ENCODE measurements at places on chromosomes 5 and 9.

DNA sequence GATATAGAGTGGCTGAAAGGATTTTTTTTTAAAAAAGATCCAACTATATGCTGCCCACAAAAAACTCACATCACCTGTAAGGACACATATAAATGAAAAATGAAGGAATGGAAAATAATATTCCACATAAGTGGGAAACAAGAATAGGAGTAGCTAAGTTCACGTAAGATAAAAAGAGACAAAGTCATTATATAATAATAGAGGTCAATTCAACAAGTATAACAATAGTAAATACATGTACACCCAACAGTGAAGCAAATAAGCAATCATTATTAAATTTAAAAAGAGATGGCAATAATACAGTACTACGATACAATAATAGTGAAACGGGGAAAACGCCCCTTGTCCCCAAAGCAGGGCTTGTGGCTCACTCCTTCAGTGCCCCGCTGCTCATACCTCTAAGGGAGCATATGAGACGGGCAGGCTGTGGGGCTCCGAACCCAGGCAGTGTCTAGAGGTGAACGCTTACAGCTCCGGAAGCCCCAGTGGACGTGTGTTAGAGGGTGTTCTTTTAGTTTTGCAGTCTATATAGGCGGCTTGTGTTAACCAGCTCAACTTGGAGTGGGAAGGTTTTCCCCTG lies 12.5 kb upstream of the BTNL9 start:
- DNase-seq: no peak

- DNase-seq: no peak
Measured at GRCh38 chr5:150122158-150122510, 33.5 kb downstream of the PDGFRB start.

DNA sequence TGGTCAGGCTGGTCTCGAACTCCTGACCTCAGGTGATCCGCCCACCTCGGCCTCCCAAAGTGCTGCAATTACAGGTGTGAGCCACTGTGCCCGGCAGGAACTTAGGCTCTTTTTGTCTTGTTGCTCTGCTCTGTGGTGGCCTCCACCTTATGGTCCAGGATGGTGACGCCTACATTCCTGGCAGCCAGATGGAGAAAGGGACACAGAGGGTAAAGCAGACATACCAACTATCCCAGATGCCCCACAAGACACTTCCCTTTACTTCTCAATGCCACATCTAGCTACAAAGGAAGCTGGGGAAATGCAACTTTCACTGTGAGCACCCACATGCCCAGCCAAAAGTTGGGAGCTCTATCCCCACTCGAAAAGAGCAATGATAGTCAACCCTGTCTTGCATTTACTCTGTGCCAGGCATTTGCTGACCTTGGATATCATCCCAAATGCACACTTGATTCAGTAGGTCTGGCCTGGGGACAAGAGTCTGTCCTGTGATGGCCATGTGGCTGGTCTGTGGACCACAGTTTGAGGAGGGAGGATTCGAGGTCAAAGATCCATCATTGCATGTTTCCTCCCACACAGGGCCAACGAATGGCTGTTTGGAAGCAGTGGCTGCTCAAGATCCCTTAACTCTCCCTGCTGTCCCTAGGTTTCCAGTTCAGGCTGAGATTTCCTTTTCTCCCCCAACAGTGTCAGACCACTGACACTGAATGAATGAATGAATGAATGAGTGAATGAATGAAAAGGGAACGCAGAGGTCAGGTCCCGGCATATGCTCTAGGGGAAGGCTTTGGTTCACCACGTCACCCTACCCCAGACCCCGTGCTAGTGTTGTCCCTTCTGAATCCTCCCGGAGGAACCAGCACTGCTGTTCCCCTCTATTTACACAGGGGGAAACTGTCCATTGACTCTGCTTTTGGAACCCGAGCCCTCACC lies 1.4 kb upstream of the ERGIC1 start:
- DNase-seq: no peak

DNA sequence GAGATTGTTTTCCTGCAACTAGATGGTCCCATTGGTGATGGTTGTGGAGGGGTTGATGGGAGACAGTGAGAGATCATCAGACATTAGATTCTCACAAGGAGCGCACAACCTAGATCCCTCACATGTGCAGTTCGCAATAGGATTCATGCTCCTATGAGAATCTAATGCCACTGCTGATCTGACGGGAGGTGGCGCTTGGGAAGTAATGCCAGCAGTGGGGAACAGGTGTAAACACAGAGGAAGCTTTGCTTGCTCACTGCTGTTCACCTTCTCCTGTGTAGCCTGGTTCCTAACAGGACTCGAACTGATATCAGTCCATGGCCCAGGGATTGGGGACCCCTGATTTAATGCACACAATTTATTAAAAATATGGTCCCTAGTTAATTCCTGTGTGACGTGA lies 18.8 kb downstream of the SNCAIP start:
- no peak for DNase-seq

GRCh38 chr5:124948754-124949275 lies 202.4 kb upstream of the ZNF608 start:
- DNase-seq: no peak

GRCh38 chr5:74966141-74967026 lies 86.0 kb downstream of the GCNT4 start:
- DNase-seq: no peak

- no peak for DNase-seq
Measured at GRCh38 chr9:32875242-32875641, 91.9 kb downstream of the TMEM215 start.

DNA sequence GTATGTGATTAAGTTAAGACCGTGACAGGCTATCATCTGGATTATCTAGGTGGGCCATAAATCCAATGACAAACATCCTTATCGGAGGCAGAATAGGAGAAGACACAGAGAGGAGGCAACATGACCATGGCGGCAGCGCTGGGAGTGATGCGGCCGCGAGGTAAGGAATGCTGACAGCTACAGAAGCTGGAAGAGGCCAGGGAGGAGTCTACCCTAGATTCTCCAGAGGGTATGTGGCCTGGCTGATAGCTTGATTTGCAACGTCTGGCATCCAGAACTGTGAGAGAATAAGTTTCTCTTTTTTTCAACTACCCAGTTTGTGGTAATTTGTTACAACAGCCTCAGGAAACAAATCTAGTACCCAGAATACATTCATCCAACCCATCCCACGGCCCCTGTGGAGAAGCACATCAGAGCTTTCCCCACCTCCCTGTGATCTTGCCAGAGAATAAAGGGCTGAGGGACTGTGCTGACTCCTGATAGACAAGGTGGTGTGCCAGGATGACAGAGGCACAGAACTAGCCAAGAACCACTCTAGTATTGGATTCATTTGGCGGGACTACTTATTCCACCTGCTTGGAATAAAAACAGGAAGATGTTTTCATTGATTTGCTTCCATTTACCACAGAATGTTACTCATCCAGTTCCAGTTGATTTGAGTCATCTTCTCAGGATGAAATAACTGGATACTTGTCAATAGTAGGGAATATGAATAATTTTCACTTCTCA lies 187.4 kb downstream of the MAN2A1 start:
- DNase-seq: no peak

GRCh38 chr5:108753331-108753730 lies 5.6 kb downstream of the FER start:
- DNase-seq: no peak

DNA sequence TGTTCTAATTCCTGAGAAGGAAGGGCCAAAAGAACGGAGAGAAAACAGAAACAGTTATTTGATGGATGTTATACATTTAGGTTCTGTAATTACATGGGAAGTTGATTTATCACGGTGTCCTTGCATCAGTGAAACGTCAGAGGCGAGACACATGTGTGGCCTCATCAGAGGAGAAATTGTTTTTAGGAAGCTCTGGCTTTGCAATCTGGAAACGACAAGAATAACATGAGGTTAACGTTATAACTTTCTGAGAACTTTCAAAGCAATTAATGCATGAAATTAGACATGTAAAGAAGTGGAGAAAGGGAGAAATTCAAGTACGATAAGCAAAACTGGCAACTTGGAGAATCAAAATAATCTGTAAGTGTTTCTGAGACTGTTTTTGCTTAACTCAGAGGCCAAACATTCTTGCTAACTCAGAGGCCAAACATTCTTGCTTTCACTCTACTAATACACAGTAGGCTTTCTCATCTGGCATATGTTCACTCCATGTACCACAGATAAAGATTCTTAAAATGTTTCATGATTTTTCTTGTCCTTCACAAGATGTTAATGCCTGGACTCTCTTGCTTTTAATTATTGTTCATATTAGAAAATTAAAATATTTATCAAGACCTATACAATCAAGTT lies 933.0 kb downstream of the TLE4 start:
- DNase-seq: no peak

GRCh38 chr5:1879292-1880263 lies 3.1 kb downstream of the IRX4 start:
- no peak for DNase-seq

DNA sequence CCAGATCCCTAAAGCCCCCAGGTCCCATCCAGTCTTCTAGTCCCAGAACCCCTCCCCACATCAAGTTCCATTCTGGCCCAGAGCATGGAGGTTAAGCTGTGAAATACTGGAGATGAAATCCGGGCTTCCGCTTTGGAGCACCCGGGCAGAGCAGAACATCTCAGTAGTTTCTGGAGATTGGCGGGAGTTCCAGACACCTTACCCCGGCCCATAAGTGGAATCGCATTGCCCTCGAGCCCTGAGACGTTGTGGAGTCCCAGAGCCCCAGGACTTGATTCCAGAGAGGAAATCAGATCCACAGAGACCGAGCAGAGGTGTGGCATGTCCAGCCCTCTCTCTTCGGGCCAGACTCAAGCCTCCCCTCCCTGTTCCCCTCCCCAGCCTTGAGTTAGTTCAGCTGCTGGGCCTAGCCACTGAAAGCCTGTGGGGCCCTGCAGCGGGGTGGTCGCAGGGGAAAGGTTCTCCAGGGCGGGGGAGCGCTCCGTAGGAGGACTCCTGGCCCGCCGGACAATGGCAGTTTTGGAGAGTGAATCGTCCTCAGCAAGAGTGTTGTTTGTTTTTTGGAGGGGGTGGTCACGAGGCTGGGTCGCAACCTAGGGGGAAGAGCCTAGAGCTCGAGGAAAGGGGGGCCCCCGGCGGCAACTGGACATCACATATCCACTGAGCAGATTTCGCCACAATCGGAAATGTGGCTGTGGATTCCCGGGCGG lies 1.0 kb upstream of the PAX5 start:
- DNase-seq: no peak

GRCh38 chr9:132575005-132575609 lies 7.3 kb upstream of the BARHL1 start:
- peak; percentile 20 for DNase-seq

- no peak for DNase-seq
Measured at GRCh38 chr5:135245521-135246499, 153.2 kb downstream of the MACROH2A1 start.

DNA sequence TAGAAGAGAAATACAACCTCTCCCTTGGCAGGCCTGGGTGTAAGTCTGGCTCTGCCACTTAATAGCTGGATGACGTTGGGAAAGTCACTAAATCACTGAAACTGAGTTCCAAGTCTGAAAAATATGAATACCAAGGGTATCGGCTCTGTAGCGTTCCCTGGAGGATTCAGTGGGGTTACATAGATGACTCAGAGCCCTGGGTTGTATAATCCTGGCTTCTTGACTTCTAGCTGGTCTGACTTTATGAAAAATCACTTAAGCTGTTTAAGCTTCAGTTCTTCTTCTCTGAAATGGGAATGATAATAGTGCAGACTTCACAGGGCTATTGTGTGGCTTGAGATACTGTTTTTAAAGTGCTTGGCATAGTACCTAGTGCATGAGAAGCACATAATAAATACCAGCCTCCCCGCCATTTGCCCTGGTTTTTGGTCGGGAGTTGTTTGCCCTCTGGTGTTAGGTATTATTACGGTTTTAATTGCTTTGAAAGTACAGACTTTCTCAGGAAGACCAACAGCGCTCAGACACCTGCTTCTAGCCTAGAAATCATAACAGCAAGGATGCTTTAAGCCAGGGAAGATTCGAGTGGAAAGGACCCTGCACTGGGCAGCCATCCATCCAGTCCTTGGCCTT lies 43.0 kb downstream of the CYFIP2 start:
- no peak for DNase-seq
